ENCODE measurements at places on chromosomes 11 and 22. TPM values are rescaled to one million over a fixed set of nuclear protein-coding genes. Genes with fewer than 3 reads are reported as not detected.

The CSKMT gene
- polyA plus RNA-seq: 4.6 TPM

DNA sequence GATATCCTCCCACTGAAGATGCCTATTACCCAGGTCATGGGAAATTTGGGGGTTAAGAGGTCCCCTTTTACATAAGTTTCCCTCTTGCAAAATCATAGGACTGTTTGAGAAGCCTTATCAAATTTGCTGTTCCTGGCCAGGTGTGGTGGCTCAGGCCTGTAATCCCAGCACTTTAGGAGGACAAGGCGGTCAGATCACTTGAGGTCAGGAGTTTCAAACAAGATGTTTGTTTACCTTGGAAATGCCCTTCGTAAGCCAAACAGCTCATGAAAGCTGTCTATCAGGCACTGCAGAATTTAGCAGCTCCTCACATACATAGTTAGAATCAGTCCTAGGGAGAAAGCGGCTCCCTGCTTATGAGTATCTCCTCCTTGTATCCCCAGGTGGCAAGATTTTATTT is 4.9 kb upstream of the EI24 start:
- DNase-seq: no peak

GRCh38 chr11:9753021-9753420 is 89.1 kb downstream of the SWAP70 start:
- no peak for DNase-seq

GRCh38 chr11:117652521-117652920 is 144.5 kb downstream of the DSCAML1 start:
- DNase-seq: no peak

DNA sequence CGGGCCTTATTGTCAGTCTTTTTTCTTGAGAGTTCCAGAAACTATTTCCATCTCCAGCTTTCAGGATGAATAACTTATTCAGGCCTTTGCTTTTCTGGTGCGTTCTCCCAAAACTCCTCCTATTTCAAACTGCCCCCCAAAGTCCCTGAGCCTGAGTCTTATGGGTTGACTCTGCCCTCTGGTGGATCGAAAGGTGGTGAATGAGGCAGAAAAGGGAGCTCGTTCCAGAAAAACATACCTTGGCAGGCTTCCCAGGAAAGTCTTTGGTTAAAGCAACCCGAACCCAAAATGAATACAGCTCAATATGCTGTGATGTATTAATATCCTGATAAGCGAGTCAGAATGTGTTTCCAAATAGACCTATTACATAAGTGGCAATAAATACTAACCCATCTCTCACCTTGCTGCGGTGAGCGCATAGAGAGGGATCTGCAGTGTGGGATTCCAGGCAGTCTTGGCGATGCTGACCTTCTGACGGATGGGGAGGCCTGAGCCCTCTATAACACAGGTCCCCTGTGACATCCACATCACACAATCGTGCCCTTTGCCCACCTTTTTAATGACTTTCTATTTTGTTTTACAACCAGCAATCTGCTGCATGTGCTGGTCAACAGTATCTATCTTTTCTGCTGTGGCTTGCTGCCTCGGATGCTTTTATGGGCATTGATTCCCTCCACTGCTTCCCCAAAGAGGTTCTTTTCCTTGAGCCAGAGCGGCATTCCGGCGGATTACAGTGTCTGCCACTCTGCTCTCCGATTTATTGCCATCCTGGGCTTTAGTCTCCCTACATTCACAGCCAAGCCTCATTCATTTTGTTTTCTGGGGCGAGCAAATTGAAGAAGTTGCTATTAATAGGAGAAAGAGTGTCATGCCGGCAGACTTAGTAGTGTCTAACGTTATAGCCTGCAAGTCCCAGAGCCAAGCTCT is 756.8 kb downstream of the NTM start:
- DNase-seq: peak; percentile 73

GRCh38 chr11:118264569-118265465 is 720 bp upstream of the MPZL2 start:
- no peak for DNase-seq

DNA sequence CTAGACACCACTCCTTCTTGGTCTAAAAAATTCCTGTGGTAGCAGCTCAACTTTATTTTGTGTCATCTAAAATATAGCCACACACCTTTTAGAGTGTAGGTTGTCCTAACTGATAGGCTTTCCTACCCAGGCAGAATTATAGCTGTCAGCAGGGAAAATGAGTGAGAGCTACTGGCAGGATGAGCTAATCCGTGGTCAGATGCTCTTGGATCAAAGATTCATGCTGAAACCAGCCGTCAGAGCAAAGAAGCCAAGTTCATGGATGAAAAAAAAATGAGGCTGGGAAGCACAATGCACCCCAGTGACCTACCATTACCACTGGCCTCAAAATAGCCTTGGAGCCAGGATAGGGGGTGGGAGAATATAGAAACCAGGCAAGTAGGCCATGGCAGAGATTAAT is 113.1 kb upstream of the BLID start:
- DNase-seq: no peak

DNA sequence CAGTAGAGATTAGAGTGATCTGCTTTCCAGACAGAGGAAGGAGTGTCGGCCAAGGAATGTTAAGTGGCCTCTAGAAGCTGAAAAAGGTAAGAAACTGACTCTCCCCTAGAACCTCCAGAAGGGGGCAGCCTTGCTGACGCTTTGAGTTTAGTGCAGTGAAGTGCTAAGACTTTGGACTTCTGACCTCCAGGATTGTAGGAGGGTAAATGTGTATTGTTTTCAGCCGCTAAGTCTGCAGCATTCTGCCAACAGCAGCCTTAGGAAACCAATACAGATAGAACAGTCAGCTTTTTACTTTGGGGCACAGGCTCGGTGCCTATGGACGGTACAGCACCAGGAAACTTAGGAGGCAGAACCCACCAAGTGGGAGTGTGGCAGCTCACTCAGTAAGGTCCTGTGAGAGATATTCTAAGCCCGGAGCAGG is 3.6 kb upstream of the TBC1D22A start:
- no peak for DNase-seq

- no peak for DNase-seq
Observed at GRCh38 chr11:36271794-36272407, 17.3 kb downstream of the COMMD9 start.

DNA sequence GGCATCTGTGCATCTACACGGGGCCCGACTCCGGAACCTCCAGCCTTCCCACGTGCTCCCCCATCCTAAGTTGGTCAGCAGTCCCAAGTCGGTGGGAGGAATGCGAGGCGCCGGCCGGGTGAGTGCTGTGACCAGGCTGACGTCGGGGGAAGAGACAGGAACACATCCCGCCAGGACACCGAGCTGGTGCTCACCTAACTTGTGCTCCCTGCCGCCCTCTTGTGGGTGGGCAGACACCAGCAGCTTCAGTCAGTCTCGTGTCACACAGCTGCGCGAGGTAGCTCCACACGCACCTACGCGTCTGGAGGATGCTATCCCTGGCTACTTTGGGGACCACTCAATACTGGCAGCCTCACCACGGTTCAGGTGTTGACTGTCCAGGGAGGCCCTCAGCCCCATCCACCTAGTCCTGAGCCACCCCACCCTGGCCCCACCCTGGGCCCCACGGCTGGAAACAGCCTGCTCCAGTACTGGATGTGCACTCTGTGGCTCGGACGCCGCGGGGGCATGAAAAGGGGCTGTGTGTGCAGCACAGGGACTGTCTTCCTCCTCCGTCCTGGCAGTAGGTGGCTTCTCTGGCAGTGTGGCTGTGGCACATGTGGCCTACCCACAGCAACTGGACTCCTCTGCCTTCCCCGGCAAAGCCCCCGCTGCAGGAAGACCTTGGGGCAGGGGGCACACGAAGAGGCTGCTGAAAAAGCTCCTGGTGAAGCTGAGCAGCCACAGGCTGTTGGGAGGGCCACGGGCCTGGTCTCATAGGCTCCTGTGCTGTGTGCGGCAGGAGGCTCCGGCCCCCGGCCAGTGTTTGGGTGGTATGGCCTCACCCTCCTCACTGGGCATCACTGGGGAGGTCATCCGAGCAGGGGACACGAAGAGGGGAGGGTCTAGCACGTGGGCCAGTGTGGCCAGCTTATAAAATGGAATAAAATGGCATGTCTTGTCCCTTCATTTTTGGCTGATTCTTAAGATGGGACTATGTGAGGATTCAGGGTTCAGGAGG is 11.2 kb upstream of the BID start:
- DNase-seq: no peak

DNA sequence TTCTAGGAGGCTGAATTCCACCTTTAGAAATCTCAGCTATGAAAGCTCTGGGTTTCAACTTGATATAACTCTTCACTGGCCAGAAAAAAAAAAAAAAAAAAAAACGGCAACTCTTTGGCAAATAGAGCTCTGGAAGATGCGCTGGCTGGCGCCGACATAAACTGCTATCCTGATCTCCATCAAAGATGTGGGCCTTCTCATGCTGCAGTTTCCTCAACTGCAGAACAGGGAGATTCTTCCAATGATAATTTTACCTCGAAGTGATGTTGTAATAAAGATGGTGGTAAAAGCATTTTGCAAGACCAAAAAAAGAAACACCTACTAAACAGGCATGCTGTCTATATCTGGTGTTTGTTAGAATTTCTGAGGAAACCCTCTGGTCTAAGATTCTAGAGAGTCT is 20.3 kb downstream of the FLI1 start:
- DNase-seq: no peak
